Dorsolateral prefrontal cortex (tissue), 122 donors: ENCODE measurements at places on chromosomes 1 and 21.

GRCh38 chr1:90716243-90716551 lies 905 bp downstream of the BARHL2 start:
- no peak for DNase-seq

- DNase-seq: no peak
Observed at GRCh38 chr1:67811781-67812180, 21.5 kb downstream of the GNG12 start.

DNA sequence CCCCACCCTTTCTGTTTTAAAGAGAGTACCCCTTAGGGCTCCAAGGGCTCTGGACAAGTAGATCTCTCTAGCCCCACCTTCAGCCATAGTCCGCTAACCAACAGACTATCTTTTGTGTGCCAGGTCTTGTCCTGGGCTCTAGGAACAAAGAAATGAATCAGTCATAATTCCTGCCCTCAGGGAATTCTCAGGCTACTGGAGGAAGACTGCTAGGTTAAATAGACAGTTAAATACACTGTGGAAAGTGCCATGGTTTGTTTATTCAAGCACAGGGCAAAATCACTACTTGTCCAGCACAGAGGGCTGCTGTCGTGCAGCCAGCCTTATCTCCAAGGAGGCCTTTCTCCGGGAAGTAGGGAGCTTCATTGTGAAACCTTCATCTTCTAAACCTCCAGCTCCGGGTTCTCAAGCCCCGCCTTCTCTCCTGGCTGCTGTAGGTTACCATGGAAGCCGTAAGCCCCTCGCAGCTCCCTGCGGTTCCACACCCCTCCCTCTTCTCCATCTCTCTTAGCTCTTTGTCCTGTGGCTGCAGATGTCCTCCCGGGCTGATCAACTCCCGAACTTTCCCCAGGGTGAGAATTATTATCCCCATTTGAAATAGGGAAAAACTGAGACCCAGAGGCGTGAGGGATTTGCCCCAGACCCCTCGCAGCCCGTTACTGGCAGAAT lies 29.8 kb downstream of the SHISAL2A start:
- no peak for DNase-seq

- no peak for DNase-seq
Observed at GRCh38 chr1:93344886-93345632, 648 bp upstream of the DR1 start.
